Inflammatory macrophage treated with lipopolysaccharide for 4 hours (primary cell): ENCODE measurements at places on chromosomes 5 and 9.
A peak's percentile ranks its signal among the peaks of the same experiment; 100 is the strongest.

DNA sequence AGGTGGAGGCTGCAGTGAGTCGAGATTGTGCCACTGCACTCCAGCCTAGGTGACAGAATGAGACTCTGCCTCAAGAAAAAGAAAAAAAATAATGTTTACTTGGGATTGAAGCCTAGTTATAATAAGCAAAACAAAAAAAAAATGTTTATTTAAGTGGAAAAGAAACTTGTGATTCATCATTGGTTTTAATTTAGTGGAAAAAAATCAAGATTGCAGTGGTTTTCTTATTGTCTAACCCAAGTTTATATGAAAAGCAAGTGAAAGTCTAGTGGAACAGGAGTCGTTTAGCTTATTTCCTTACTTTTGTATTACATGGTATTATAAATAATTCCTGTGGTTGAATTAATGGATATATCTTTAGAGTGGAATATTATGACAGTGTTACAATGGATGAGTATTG, 8.4 kb downstream of the CNOT8 start:
- DNase-seq = no peak

- DNase-seq = no peak
Observed at GRCh38 chr9:3035579-3036332, 191.9 kb upstream of the PUM3 start.

- no peak for DNase-seq
Observed at GRCh38 chr5:83197326-83197967, 120.1 kb downstream of the XRCC4 start.

DNA sequence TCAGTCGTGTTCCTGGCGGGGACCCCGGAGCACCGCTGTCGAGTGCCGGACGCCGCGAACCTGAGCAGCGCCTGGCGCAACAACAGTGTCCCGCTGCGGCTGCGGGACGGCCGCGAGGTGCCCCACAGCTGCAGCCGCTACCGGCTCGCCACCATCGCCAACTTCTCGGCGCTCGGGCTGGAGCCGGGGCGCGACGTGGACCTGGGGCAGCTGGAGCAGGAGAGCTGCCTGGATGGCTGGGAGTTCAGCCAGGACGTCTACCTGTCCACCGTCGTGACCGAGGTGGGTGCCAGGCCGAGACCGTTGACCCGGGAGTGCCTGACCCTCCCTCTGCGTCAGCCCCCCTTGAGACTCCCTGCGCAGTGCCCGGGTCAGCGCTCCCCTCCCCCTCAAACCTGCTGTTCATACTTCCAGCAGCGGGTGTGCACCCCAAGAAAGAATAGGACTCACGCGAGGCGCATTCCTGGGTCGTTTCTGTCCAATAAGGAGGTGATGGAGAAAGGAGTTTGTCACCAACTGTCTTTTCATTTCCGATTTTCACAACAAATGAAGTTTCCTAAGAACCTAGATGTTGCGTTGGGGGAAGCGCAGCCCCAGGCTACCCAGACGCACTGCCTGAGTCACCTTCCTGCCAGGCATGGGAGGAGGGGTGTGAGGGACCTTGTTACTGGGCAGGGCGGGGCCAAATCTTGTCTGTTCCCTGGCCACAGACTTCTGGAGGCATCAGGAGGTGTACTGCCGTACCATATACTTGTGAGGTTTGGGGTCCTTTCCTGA, 722 bp downstream of the SLC22A4 start:
- DNase-seq = peak; percentile 98

GRCh38 chr9:96399325-96399633, 15.8 kb upstream of the SLC35D2 start:
- DNase-seq = no peak

- no peak for DNase-seq
Observed at GRCh38 chr5:109692852-109693251, 3.1 kb downstream of the MAN2A1 start.

- no peak for DNase-seq
Observed at GRCh38 chr5:87539839-87540238, 127.1 kb upstream of the CCNH start.
